EL (cell line): ENCODE measurements at places on chromosomes 11 and 22.
A peak's percentile ranks its signal among the peaks of the same experiment; 100 is the strongest.

- DNase-seq, result no peak
Measured at GRCh38 chr11:2917842-2918490, 11.3 kb downstream of the PHLDA2 start.

DNA sequence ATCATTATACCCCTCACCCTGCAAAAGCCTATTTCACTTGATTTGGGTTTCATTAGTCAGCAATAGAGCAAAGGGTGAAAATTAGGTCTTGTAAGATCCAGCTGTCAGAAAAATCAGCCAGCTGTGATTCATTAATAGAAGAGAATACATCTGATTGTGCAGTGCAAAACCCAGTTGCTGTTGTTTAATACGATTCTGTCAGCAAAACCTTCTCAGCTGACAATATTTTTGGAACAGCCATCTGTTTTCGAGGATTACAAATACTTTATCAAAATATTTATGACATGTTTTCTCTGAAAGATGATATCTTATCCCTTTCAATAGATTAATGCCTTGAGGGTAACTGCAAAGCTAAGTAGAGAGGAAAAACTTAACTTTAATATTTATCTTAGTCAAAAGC lies 1354.0 kb upstream of the RAG2 start:
- DNase-seq, result no peak

DNA sequence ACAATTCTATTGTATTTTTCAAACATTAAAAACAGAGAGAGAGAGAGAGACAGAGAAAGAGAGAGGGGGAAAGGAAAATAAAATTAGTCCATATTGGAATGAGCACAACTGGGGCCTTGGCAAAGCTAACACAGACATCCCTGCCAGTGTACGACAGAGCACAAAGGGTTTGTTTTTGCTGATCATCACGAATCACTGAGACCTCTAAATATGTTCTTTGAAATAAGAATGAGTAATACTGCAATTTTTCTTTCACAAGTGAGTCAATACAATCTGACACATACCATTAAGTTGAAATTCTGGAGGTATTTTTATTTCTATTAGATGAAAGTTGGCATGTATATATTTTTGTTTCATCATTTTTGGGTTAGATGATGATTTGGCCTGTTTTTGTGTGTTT lies 27.0 kb upstream of the LRRC4C start:
- no peak for DNase-seq

DNA sequence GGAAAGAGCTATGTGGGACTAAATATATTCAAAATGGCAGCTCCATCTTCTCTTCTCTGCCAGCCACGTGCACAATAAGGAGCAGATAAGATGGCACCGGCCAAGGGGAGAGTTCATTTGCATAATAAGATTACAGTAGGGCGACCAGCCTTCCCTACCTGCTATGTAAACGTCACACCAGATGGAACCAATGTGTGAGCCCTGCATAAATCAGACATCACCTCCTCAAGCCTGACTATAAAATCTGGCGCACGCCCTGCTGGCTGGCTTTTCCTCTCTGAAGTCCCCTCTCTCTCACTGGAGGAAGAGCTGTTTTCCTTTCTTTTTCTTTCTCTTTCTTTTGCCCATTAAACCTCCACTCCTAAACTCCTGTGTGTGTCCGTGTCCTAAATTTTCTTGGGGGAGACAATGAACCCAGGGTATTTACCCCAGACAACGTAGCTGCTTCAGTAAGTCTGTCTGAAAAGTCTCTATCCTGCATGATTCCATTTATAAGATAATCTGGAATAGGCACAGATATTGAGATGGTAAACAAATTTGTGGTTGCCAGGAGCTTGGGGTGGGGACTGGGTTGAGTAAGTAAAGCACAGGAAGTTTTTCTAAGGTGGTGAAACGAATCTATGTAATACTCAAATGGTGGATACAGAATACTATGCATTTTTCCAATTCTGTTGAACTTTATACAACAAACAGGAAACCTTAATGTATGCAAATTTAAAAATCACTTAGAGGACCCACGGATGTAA lies 670.0 kb upstream of the KIRREL3 start:
- no peak for DNase-seq

- no peak for DNase-seq
Measured at GRCh38 chr11:122714004-122714403, 58.5 kb downstream of the UBASH3B start.

GRCh38 chr11:82858556-82859091 lies 41.6 kb downstream of the PRCP start:
- peak; percentile 91 for DNase-seq

DNA sequence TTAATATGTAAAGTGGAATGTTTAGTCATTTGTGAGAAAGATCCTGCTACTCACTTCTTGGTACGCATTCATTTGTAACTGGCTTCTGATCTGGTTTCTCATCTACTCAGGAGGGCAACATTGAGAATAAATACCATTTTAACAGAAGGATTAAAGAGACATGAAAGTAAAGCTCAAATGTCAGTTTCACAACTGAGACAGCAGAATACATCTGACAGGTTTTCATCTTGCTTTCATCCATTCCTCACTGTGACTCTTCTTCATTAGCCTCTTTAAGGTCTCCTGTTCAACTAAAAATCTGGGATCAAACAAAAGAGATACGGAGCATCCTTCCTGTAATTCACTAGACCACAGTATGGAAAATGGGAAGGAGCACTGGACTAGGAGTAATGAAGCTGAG lies 31.4 kb upstream of the CCDC89 start:
- no peak for DNase-seq

DNA sequence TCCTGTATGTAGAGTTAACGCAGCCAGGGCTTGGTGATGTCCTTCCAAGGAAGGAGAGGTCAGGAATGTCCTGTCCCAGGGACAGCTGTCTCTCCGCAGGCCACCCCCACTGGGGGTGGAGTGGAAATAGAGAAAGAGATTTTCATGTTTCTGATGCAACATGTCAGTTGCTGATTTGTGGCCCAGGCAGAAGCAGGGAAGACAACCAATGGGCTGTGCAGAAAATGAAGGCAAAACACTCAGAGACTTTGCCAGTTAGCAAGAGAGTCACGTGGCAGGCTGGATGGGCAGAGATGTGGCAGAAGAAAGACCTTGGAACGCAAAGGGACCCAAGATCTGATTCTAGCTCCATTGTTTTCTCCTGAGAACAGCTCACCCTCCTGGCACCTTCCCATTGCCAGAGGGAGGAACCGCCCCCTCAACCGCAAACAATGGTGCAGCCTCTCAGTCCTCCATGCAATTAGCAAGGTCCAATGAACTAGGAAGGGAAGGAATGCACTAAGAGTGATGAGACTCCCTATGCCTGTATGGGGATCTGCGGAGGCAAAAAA lies 71.0 kb downstream of the SYN3 start:
- DNase-seq, result no peak

- DNase-seq, result no peak
Measured at GRCh38 chr11:134242376-134242775, 10.8 kb downstream of the THYN1 start.

DNA sequence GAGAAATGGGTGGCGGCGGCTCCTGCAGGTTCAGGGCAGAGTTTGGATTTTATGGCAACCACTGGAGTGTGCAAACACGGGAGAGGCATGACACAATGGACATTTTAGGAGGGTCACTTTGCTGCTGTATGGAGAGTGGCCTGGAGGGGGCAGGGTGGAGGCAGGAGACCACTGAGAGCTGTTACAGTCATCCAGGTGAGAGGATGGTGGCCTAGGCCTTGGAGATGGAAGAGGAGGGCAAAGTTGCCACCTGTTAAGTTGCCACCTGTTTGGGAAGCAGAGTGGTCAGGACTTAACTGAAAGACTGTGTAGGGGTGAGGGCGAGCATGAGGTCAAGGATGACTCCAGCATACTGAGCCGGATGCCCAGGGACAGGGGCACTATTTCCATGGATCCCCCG lies 2.3 kb upstream of the RAD9A start:
- peak; percentile 33 for DNase-seq

GRCh38 chr11:72091292-72091691 lies 10.6 kb downstream of the LRRC51 start:
- peak; percentile 61 for DNase-seq

GRCh38 chr11:134598368-134598767 lies 186.3 kb upstream of the B3GAT1 start:
- DNase-seq, result no peak

DNA sequence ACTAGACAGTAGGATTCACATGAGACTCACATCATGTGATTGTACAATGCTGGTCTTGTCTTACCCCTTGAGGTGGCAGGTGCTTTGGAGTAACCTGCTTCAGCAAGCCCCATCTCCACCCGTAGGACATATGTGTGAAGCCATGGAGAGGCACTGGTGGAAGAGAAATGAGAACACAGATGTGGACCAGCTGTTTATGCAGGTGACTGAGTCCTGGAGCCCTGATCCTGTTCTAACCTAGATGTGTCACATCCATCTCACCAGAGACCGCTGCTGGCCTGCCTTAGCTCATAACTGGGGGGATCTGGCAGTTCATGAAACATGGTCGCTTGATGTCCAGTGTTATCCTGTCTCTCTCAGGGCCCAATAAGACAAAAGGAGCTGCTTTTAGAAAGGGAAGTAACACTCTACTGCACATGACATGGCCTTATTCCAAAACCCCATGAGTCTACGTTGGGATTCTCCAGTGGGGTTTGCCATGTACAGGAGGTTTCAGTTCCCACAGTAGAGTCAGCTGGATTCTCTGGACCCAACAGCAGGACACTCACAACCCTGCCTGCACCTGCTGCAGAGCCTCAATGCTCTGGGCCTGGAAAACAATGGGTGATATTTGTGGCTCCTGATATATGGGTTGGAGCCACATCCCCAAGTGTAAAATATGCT lies 62.0 kb downstream of the GGTLC2 start:
- no peak for DNase-seq

- no peak for DNase-seq
Measured at GRCh38 chr11:1039481-1040427, 3.2 kb upstream of the MUC6 start.

GRCh38 chr11:66371627-66372415 lies at the start of gene SLC29A2:
Gene SLC29A2 (minus strand): TSS chr11:66371760. CDS start chr11:66371591, 169 bp downstream.
- DNase-seq, result no peak

GRCh38 chr22:47452184-47452583 lies 689.7 kb downstream of the TBC1D22A start:
- no peak for DNase-seq

DNA sequence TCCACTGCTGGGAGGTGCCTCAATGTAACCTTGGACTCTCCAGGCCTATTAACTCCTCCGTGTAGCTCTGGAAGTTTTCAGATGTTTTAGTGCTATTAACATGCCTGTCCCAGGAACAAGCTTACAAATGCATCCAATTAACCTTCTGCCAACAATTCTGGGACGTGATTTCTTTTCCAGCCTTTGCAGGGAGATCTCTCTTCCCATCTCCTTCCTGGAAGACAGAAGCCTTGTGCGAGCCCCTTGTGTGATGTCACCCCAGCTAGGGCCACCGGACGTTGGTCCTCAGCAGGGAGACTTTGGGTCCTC lies 47.7 kb upstream of the SYT7 start:
- DNase-seq, result no peak

DNA sequence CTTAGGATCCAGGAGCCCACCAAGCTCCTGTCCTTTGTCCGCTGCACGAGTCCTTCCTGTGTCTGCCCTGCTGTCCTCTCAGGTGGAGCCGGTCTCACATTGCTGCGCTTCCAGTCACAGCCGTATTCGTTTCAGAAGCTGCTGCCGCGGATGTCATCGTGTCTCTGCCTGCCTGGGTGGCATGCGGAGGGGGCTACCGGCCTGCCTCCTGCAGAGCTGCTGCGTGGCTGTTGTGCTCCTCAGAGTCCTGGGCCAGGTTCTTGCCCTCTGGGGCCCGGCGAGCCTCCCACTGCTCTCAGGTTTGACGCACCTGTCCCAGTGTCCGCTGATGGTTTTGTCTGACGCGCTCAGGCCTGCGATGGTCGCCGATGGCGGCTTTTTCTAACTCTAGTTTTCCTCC lies 254.2 kb downstream of the TBC1D22A start:
- no peak for DNase-seq

DNA sequence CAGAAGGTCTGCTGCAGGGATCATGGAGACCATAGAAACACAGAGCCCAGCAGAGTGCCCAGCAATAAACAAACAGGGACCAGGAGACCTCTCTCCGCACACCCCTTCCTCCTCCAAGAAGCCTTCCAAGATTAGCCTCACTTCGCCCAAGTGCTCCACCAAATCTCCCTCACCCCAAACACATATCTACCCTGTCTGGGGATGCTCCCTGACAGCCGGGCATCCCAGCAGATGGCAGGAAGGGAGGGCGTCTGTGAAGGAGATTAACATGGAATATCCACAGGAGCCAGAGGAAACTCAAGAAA lies 26.5 kb downstream of the ARAP1 start:
- DNase-seq, result no peak

DNA sequence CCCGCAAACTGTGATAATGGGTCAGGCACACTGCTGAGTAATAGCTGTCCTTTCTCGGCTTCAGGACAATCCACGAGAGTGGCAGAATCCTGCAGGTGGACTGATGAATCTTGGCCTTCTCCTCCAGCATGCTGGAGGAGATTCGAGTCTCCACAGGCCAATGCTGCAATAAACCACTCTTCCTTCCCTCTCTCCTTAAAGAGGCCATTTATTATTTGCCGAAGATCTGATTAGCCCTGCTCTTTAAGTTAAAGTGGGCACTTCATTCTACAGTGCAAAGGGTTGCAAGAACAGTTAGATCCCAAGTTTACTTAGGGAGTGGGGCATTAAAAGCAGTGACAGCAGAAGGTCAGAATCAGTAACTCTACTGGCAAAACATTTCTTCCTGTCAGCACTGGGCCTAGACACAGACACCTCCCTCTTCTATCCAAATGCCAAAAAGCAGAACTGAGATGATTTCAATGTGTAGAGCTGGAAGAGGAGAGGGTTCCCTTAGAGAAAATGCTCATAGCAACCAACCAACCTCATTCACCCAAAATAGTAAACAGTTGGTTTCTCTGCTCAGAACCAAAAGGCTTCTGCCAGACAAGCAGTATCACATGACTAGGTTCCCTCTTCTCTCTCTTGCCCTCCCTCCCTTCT lies 121.7 kb downstream of the SGSM3 start:
- DNase-seq, result no peak

DNA sequence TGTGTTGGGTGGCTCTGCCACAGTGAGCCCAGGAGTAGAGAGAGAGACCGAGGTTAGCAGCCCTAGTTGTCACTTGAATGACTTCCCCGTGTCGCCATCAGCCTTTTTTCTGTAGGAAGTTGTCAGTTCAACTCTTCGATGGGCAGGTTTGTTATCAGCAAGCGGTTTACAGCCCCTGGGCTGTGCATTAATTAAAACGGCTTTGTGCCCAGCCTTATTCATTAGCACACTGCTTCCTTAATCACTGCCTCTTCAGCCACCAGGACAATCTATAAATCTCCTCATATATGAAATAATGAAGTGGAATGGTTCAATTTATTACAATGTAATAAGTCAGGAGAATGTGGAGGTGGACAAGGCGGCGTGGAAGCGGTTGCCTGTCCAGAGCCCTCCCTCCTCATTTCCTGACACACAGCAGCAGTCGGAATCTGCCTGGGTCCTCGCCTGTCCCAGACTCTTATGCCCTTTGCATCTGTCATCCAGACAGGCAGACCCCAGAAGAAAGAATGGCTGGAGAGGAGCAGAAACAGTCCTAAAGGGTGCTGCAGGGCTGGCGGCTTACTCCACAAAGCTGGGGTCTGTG lies 122.4 kb upstream of the OPCML start:
- no peak for DNase-seq
